Kidney (tissue), 22 donors: ENCODE measurements at places on chromosomes 3 and 15.

- DNase-seq = no peak
Measured at GRCh38 chr3:171054921-171055320, 28.4 kb upstream of the SLC2A2 start.

DNA sequence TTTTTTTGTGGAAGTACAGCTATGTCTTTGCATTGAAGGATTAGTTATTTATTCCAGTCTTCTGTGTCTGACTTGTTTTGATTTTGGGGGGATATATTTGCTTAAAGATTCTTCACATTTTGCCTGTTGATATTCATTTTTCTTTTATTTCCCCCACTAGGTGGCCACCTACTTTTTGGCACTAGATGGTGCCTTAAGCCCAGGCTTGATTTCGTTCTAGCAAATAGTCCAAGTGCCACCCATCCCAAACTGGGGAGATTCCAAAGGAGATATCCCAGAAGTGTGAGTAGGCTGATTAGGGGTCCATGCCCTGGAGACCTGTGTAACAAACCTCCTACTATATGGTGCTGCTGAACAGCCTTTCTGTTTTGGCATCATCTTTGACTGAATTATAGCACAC lies 80.0 kb upstream of the SPATA16 start:
- no peak for DNase-seq

GRCh38 chr15:30063835-30064546 lies 18.8 kb upstream of the GOLGA8J start:
- no peak for DNase-seq

GRCh38 chr3:156718622-156719306 lies 44.4 kb downstream of the TIPARP start:
- DNase-seq = no peak
